ENCODE measurements at places on chromosomes 16 and 17. TPM values are rescaled to one million over a fixed set of nuclear protein-coding genes. Genes with fewer than 3 reads are reported as not detected.
A peak's percentile ranks its signal among the peaks of the same experiment; 100 is the strongest.

GRCh38 chr17:64343833-64344637, 46.6 kb downstream of the PECAM1 start:
- H3K36me3 ChIP-seq, result no peaks in the 10 kb centered on the region
- H3K27me3 ChIP-seq, result no peaks in the 10 kb centered on the region
- H3K4me3 ChIP-seq, result no peak overlapping the region
- DNase-seq, result peak; percentile 85

DNA sequence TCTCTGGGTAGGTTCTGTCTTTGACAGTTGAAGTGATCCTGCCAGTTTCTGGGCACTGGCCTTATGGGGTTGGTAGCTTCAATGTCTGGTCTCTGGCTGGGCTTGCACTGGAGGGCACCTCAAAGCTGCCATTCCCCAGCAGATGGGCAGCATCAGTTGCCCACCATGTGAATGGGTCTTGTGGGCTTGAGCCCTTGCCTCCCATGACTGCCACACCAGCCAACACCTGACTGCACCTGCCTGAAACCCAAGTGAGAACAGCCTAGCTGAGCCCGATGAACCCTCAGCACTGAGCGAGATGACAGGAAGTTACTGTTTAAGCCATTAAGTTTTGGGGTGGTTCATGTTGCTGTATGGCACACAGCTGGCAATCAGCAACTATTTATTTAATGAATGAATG, 69.1 kb upstream of the AXIN2 start:
- H3K27ac ChIP-seq, result no peak overlapping the region
- no peak overlapping the region for H3K4me3 ChIP-seq
- no peaks in the 10 kb centered on the region for H3K36me3 ChIP-seq
- peaks cover 4% of the 10 kb centered on the region for H3K4me1 ChIP-seq
- no peaks in the 10 kb centered on the region for H3K27me3 ChIP-seq

GRCh38 chr16:1920727-1921171, 2.5 kb upstream of the HS3ST6 start:
- H3K4me1 ChIP-seq, result no peaks in the 10 kb centered on the region
- H3K27me3 ChIP-seq, result peaks cover 7% of the 10 kb centered on the region
- DNase-seq, result no peak
- no peak overlapping the region for H3K27ac ChIP-seq
- H3K4me3 ChIP-seq, result no peak overlapping the region

LRRC46 gene
- total RNA-seq, result 25.3 TPM
